ENCODE measurements at places on chromosomes 6 and 20. TPM values are rescaled to one million over a fixed set of nuclear protein-coding genes. Genes with fewer than 3 reads are reported as not detected.

DNA sequence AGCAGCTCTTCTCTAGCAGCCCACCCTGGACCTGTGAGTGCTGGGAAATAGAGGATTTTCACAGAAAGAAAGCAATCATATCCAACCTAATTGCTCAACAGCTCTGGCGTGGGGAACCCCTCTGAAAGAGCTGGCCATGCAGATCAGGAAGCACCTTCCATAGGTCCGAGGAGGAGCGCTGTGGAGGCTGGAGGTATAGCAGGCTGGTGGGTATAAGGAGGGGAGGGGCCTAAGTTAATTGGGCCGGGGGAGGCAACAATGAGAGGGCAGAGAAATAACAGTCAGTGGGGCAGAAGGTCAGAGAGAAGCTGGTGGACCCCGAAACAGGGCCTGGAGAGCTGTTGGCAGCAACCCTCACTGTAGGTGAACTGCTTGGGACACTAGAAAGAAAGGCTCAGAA is 40.8 kb downstream of the SNRNP48 start:
- DNase-seq = no peak

DNA sequence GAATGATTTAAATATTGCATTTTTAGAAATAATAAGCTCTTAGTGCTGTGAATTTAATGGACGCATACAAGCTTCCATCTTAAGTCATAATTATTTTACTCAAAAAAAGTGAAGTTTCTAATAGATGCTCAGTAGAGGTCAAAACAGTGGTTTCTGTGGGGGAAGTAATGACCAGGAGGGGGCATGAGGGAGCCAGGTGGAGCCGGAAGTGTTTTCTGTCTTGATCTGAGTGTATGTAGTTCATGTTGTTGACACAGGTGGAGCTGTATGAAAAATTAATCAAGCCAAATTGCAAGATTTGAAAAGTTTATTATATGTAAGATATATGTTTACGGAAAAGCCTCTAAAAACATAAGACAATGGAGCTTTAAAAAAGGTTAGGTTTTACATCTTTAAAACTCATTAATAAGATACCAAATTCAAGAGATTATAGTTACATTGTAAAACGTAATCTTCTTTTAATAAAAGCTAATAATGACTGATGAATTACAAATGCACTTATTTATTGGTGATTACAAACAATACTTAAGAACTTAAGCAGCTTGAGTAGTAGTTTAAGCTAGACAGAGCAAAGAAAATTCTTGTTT is 68.0 kb downstream of the PLAGL1 start:
- DNase-seq = no peak

The PDE7B gene
- 5.1 TPM for total RNA-seq

DNA sequence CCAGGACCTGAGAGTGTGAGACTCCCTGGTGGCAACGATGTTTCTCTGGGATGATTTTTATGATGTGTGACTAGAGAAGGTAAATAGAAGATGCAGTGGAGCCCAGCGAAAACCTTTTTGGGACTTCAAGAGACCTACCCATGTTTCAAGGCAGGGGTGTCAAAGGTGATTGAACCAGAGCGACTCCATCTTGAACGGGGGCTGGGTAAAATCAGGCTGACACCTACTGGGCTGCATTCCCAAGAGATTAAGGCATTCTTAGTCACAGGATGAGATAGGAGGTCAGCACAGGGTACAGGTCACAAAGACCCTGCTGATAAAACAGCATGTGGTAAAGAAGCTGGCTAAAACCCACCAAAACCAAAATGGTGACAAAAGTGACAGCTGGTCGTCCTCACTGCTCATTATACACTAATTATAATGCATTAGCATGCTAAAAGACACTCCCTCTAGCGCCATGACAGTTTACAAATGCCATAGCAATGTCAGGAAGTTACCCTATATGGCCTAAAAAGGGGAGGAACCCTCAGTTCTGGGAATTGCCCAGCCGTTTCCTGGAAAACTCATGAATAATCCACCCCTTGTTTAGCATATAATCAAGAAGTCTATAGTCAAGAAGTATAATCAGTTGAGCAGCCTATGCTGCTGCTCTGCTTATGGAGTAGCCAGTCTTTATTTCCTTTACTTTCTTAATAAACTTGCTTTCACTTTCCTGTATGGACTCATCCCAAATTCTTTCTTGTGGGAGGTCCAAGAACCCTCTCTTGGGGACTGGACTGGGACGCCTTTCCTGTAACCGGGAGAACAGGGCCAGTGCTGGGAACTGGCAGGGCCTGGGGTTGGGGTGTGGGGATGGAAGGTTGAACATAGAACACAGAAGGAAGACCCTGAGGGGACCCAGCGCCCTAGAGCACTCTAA is 526.4 kb downstream of the QKI start:
- no peak for DNase-seq

DNA sequence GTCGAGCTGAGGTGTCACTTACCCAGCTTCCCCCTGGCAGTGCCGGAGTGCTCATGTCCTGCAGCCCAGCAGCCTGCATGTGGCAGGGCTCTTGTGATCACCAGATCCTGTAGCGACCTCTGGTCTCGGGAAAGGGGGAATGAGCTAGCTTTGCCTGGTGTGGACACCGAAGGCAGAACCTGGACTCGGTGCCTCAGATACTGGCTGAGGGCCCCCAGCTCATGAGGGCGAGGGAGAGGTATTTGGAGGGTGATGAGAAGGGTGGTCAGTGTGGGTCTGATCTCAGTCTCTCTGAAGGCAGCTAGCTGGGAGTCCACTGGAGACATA is 26.3 kb downstream of the SUN5 start:
- no peak for DNase-seq

DNA sequence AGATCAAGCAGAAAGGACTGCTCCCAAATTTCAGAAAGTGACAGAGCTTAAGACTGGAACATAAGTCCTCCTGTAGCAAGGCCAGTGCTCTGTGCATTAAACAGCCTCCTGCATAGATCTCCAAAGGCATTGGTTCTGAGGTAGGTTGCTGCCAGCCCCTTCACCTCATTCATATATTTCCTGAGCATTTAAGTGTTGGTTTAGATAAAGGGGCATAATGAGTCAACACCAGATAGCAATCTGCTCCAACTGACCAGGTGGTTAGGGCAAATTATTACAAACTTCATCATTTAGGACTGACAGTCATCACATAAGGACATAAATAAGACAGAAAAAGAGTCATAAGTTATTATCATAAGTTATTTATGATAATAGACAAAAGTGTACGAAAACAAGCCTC is 10.7 kb downstream of the PTPRK start:
- no peak for DNase-seq

GRCh38 chr6:105449756-105450390 is 47.0 kb upstream of the PREP start:
- no peak for DNase-seq

The C20orf96 gene
- 4.6 TPM for total RNA-seq

The LY6G5C gene
- not detected for total RNA-seq

All from skin of body (tissue), 3 donors.